ENCODE measurements at places on chromosomes 7 and 10. TPM values are rescaled to one million over a fixed set of nuclear protein-coding genes. Genes with fewer than 3 reads are reported as not detected.

GRCh38 chr7:129008645-129009414, 46.1 kb downstream of the TNPO3 start:
- no peak for DNase-seq

- no peak for DNase-seq
Observed at GRCh38 chr7:66883716-66884115, 37.3 kb upstream of the TMEM248 start.

DNA sequence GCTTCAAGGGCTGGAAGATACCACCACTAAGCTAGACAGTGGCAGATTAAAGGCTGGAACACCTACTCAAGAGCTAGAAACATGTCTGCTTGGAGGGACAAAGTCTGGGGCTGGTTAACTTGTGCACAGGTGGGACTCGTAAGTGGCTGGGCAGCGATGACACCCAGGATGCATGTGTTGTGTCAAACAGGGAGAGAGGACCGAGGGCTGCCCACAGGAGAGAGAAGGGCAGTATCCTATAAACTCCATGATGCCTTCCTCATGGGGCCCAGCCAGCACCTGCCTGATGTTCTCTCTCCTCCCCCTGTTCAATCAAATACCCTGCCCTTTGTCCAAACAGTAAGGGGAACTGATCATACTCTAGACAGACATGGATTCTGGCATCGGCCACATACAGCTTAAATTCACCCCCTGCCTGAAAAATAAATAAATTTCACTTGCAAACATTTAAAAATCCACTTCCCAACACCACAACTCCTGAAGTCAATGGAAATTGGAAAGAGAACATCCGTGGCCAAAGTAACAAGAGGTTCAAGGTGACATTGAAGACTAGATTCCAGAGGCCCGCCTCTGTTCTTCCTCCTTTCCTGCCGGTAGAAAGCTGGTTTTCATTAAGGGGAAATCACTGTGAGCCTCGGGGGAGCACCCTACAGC, 50.6 kb downstream of the CHST15 start:
- DNase-seq = no peak

PRKAG2 gene
- 15.9 TPM for total RNA-seq

Measured in Caco-2 (cell line).